Neural crest cell (in vitro differentiated cells): ENCODE measurements at places on chromosomes 12 and 14.

DNA sequence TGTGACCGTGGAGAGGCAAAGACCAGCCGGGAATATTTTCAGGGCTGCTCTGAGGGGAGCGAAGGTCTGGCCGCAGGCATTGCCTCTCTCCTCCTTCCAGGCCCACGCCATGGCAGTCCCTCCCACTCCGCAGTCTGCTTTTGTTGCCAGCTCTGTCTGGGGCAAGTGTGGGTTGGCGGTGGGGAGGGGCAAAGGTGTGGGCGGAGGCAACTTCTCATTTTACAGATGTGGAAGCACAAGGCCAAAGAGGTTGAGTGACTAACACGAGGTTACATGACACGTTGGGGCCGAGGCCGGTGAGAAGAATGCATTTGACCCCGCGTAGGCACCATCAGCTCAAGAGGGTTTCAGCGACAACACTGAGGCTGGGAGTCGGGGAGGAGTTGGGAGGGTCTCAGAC lies 6.1 kb upstream of the FAIM2 start:
- peak; percentile 30 for DNase-seq

- DNase-seq = no peak
These were observed 20.1 kb upstream of the AKAP5 start for GRCh38 chr14:64444984-64445845.

DNA sequence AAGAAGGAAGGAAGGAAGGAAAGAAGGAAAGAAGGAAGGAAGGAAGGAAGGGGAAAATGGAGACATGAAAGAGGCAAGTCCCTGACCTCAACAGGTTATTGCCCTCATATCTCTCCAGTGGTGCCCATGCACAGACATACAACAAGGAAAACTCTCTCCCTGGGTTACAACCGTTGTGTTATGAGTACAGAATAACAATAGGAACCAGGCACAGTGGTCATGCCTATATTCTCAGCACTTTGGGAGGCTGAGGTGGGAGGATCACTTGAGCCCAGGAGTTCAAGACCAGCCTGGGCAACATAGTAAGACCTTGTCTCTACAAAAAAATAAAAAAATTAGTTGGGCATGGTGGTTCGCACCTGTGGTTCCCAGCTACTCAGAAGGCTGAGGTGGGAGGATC lies 139.4 kb upstream of the HMGA2 start:
- no peak for DNase-seq

GRCh38 chr14:101025131-101025530 lies 121.6 kb upstream of the RTL1 start:
- DNase-seq = no peak

GRCh38 chr14:72629534-72629933 lies 264.4 kb downstream of the DPF3 start:
- no peak for DNase-seq

DNA sequence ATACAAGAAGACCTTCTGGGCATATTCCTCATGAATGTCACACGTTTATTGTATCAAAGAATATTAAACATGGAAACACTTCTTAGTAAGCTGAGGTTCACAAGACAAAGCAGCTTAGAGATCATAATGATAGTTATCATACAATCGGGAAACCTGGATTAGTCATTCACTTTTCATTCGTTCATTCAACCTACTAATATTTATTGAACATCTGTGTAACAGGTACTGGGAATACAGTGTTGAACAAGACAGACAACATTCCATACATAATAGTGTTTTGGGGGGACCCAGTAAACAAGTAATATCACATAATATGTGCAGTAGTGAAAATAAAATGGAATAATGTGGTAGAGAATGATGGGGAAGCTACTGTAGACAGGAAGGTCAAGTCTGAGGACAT lies 100.6 kb upstream of the GRIP1 start:
- DNase-seq = no peak
